ENCODE measurements at places on chromosomes 7 and 10. TPM values are rescaled to one million over a fixed set of nuclear protein-coding genes. Genes with fewer than 3 reads are reported as not detected.

Gene LBX1
- total RNA-seq: under 0.01 TPM

Gene CDK14
- total RNA-seq: 17.7 TPM

Gene TDRD1
- 0.16 TPM for total RNA-seq

Gene NT5C2
- total RNA-seq: 55.6 TPM

Gene SLC18A3
- 1.3 TPM for total RNA-seq

Data from cardiac atrium fibroblast (primary cell).